PC-3 (cell line): ENCODE measurements at places on chromosomes 2 and 18. TPM values are rescaled to one million over a fixed set of nuclear protein-coding genes. Genes with fewer than 3 reads are reported as not detected.

Gene G6PC2
- total RNA-seq: not detected in 2 replicates

Gene FN1
- total RNA-seq: 220 and 248 TPM in 2 replicates

Gene ABCB11
- 0.11 and 0.29 TPM in 2 replicates for total RNA-seq

Gene IL1RL1
- total RNA-seq: 4.9 and 5.7 TPM in 2 replicates

Gene SERPINB7
- 71.9 and 74.5 TPM in 2 replicates for total RNA-seq
